Dermis blood vessel endothelial cell (primary cell): ENCODE measurements at places on chromosomes 2 and 18.

- no peak for DNase-seq
These were observed 46.5 kb downstream of the SMAD4 start for GRCh38 chr18:51076503-51076902.

- peak; percentile 52 for DNase-seq
These were observed 187.9 kb downstream of the NEDD4L start for GRCh38 chr18:58231930-58232329.

- no peak for DNase-seq
These were observed 51.8 kb downstream of the KCNG2 start for GRCh38 chr18:79849328-79850207.

DNA sequence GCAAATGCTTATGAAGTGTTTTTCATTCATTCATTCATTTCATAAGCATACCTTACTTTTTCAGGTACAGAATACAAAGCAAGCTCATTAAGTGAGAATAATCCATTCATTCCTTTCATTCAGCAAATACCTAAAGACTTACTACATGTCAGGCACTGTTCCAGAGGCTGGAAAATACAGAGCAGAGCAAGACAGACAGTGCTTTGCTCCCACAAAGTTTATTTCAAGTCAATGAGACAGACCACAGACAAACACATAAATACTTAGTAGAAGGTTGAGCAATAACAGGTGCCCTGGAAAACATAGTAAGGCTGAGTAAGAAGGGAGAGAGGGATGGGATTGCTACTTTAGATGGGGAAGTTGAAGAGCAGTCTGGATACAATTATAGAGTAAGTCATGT lies 309.8 kb downstream of the C1D start:
- no peak for DNase-seq
